A375 (cell line): ENCODE measurements at places on chromosomes 5 and 9. TPM values are rescaled to one million over a fixed set of nuclear protein-coding genes. Genes with fewer than 3 reads are reported as not detected.

NR3C1 gene
- total RNA-seq, result 26.0 and 31.4 TPM in 2 replicates

ANKRD31 gene
- total RNA-seq, result 0.32 and 0.34 TPM in 2 replicates

ARHGEF37 gene
- total RNA-seq, result 1.8 and 2.8 TPM in 2 replicates

BAAT gene
- 0.05 and 0.08 TPM in 2 replicates for total RNA-seq

CKMT2 gene
- not detected in 2 replicates for total RNA-seq

EIF4E1B gene
- not detected in 2 replicates for total RNA-seq

ECM2 gene
- 0.77 and 1.5 TPM in 2 replicates for total RNA-seq
